C1 segment of cervical spinal cord (tissue), 14 donors: ENCODE measurements at places on chromosomes 3 and 15.
A peak's percentile ranks its signal among the peaks of the same experiment; 100 is the strongest.

DNA sequence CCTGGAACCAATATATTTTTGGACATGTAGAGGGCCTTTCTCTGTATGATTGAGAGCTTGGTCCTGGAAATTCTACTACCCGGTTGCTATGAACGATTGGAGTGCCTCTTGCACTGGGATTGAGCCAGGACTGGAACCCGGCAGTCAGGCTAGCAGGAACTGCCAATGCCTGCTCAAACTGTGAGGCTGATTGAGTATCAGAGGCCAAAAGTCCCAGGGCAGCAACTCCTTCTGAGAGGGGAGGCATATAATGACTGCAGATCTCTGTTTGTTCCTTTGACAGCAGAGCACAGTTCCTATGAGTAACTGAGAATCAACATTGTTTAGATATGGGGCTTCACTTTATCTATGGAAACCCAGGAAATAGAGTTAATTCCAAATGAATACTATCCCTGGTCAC lies 12.9 kb downstream of the IQCH start:
- no peak for DNase-seq

- no peak for DNase-seq
These were observed 125.5 kb upstream of the TRIM42 start for GRCh38 chr3:140552403-140552802.

- no peak for DNase-seq
These were observed 57.5 kb upstream of the TRA2B start for GRCh38 chr3:185995352-185995751.

GRCh38 chr3:30516238-30516637 lies 90.2 kb upstream of the TGFBR2 start:
- no peak for DNase-seq

- DNase-seq: no peak
These were observed 282.5 kb downstream of the RPLP1 start for GRCh38 chr15:69735121-69735520.

DNA sequence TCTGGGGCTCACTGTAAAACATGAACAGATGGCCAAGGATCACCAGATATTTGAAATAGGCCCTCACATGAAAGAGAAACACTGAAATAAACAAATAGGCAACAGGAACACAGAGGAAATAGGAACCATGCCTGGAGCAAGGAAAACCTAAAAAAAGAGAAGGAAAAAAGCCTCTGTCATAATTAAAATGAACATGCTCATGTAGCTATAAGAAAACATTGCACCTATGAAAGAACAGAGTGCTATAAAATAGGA lies 102.4 kb downstream of the RAB11A start:
- no peak for DNase-seq

- no peak for DNase-seq
These were observed 2.4 kb downstream of the KLF15 start for GRCh38 chr3:126354776-126355175.

DNA sequence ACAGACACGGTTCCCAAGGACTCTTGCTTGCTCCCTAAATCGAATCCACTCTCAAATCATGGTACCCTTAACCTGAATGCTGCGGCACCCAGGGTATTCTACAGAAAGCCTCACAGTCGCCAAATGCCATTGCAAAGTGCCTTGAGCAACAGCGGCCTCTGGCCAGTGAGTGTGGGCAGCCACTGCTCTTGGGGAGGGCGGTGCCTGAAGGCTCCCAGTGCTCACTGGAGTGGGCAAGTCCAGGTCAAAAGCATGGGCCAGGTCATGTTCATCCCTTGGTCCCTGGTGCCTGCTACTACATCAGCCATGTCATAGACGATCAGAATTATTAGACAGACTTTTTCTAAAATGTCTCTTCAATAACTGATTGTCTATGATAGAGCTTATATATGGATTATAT lies 82.5 kb downstream of the ADAMTS17 start:
- DNase-seq: no peak

GRCh38 chr3:104521606-104522336 lies 844.9 kb upstream of the ALCAM start:
- DNase-seq: peak; percentile 21

GRCh38 chr3:16663854-16664712 lies 58.9 kb upstream of the DAZL start:
- no peak for DNase-seq
